Activated CD8-positive, alpha-beta memory T cell treated with anti-CD3 and anti-CD28 coated beads for 1 hour (primary cell): ENCODE measurements at places on chromosomes 4 and X.

- DNase-seq: no peak
Observed at GRCh38 chrX:129663171-129663570, 8.4 kb upstream of the APLN start.

GRCh38 chrX:152822383-152823086 lies 8.0 kb downstream of the CETN2 start:
- no peak for DNase-seq

GRCh38 chrX:54182194-54182863 lies 725 bp downstream of the FAM120C start:
- peak; percentile 42 for DNase-seq

DNA sequence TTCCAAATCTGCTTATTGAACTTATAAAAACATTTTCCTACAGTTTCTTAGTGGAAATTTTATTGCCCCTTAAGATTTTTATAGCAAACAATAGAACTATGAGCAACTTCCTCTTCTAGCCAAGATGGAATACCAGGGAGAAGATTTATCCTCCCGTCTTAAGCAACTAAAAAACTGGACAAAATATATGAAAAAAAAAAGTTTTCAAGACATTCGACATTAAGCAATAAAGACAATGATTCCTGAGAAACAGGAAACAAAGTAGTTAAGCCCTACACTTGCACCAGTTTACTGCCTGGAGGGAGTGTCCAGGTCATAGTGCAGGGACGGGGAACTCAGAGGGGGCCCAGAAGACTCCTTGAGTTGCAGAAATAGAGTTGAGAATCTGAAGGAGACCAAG lies 516.1 kb upstream of the DIPK2B start:
- no peak for DNase-seq

DNA sequence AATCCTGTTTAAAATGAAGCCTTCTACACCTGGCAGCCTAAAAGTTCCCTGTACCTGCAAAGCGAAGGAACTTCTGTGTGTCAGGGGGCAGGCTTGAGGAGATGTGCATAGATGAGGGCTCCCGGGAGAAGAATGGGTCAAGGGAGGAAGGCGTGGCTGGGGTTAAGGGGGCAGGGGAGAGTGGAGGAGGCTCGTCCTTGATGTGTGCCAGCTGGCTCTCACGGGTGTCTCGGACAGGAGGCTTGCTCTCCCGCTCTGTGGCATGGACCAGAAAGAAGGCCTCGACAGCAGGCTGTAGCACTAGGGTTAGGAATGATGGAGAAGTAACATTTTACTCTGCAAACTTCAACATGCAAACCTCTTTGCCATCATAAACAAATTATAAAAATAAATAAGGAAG lies 104.6 kb upstream of the HSD17B10 start:
- no peak for DNase-seq

- no peak for DNase-seq
Observed at GRCh38 chr4:21954916-21955315, 6.3 kb upstream of the KCNIP4 start.

DNA sequence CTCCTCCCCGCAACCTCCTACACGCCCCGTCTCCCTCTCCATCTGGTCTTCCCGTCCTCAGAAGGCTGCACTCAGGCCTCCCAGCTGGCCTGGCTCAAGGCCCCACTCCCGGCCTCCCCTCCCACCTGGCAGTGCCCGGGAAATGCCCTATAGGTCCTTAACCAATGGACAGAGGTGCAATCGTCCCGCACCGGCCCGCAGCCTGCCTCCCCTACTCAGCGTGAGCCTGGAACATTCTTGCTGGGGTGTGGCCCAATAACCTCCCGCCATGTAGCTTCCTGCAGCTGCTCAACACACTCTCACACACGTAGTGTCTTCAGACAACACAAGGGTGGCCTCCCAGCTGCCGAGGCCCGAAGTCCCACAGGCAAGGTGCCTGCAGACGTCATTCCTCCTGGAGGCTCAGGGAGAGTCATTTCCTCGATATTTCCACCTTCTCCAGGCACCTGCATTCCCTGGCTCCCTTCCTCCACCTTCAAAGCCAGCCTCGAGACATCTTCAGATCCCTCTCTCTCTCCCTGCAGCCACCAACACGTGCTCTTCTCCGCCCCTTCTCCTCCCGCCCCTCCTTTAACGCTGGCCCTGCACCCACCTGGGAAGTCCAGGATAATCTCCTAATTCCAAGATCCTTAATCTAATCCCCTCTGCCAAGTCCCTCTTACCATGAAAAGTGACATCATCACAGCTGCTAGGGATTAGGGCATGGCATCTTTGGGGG lies 56.2 kb downstream of the ADRA2C start:
- DNase-seq: no peak

DNA sequence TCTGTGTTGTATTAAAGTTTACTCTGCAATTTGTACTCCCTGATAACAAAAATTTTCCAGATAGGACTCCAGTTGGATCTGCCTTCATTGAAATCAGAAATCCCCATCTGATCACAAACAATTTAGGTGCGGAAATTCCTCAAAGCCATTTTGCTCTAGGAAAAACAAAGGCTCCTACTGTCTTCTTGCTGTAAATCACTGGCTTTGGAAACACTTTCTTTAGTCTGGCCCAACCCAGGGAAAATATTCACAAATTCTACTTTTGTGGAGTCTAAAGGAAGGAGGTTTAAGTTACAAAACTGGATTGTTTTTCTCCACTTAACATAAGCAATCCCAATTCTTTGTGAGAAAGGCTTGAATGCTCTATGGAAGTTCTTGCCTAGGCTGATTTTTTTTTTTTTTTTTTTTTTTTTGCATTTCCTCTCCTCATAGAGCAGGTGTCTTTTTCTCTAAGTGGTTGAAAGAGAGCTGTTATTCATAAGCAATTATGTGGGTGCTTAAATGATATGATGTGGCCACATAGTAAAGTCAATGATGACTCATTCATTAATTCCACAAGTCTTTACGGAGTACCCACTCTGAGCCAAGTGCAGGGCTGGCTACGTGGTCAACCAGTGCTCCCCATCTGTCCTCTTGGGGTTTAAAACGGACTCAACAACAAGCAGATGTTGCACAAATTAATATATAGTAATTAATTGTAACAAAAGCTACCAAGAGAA lies 261.4 kb downstream of the LDB2 start:
- no peak for DNase-seq

DNA sequence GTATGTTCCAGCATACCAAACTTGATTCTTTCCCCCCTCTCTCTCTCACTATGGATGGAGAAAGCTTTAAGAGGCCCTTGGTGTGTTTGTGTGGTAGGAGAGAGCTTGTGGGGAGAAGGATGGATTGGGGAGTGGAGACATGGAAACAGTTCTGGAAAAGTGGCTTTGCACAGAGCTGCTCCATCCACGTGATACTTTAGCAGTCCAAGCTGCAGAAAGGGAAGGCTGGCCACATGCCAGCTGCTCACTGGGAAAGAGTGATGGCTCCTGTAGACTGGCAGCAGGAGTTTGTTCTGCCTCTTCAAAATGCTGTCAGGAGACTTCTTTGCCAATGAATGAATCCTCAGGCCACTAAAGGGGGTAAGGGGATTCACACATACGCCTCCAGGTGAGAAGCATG lies 21.7 kb upstream of the SEC24B start:
- no peak for DNase-seq

GRCh38 chrX:30814978-30815377 lies 74.1 kb downstream of the TAB3 start:
- DNase-seq: no peak

- no peak for DNase-seq
Observed at GRCh38 chr4:48945981-48946380, 39.4 kb upstream of the OCIAD2 start.

- no peak for DNase-seq
Observed at GRCh38 chr4:95529946-95530345, 18.8 kb downstream of the UNC5C start.

- no peak for DNase-seq
Observed at GRCh38 chrX:6849716-6850414, 297.6 kb upstream of the STS start.

DNA sequence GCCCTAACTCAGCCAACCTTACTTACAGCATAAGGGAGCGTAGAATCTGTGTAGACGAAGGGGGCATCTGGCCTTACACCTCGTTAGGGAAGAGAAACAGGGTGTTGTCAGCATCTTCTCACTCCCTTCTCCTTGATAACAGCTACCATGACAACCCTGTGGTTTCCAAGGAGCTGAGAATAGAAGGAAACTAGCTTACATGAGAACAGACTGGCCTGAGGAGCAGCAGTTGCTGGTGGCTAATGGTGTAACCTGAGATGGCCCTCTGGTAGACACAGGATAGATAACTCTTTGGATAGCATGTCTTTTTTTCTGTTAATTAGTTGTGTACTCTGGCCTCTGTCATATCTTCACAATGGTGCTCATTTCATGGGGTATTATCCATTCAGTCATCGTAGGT lies 14.6 kb downstream of the PLP1 start:
- no peak for DNase-seq

GRCh38 chr4:793093-793861 lies 32.7 kb downstream of the CPLX1 start:
- DNase-seq: no peak

GRCh38 chr4:149120331-149121022 lies 678.3 kb upstream of the NR3C2 start:
- DNase-seq: no peak

DNA sequence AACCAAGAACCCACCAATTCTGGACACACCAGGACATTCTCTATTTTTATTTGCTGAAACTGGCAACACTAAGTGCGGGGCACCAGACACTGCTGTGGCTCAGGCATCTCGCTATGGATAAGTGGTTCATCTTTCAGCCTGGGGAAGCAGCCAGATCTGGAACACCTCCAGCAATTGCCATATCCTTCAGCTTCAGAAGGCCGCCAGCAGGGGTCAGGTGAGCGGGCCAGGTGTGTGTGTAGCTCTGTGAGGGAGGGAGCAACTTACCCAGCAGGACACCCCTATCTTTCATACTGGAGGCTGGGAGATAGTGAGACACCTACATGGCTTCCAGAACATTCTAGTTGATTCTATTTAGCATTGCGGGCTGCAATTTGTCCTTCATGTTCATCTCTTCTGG lies 57.0 kb upstream of the GBA3 start:
- no peak for DNase-seq

- no peak for DNase-seq
Observed at GRCh38 chr4:25098964-25099891, 61.0 kb downstream of the SEPSECS start.

- DNase-seq: no peak
Observed at GRCh38 chrX:32571579-32571978, 639.8 kb downstream of the DMD start.

DNA sequence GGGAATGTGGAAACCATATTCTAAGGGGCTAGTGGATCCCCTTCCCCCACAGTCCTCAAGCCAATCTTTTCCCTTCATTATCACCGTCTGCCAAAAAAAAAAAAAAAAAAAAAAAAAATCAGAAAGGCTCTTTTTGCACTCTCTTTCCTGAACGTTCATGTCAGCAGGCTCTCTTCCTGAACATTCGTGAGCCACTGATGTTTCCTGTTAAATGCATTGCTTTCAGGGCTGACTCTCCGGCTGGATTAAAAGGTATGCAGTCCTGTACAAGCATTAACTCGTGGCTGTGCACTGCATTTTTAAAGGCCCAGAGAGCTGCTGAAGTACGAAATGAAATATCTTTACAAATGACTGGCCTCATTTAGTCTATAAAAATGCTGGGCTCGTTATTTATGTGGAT lies 34.0 kb upstream of the TSPAN5 start:
- no peak for DNase-seq

GRCh38 chr4:16116019-16116418 lies 32.2 kb upstream of the PROM1 start:
- DNase-seq: no peak

DNA sequence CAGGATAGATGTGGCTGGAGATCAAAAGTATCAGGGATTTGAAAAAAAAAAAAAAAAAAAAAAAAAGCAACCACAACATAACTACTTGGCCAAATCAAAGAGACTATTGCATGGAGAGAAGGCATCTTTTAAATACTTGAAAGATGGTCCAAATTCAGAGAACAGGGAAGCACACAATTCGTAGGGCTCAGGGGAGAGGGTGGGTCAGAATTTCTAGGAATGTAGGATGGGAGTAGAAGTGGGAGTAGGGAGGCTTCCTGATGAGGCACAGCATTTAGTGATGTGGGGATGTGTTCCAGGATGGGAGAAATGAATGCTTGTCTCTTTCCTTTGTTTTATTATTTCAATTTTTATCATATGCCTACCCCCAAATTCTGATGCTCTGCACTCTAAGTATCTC lies 36.3 kb downstream of the RTL3 start:
- no peak for DNase-seq

- no peak for DNase-seq
Observed at GRCh38 chr4:72814241-72814640, 245.2 kb upstream of the ADAMTS3 start.

DNA sequence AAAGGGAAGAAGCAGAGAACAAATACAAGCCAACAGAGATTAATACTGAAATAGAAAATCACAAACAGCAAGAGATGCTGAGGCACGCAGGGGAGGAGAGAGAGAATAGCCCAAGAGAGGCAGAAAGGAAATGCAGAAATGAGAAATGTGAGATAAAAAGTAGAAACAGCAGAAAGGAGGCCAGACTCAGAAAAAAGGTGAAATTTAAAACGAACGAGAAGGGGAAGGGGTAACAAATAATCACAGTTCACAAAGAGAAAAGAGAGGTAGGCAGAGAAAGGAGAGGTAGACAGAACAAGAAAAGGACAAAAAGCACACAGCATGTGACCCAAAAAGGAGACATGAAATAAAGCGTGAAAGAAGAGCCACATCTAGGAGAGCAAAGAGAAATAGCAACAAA lies 264.4 kb downstream of the CHIC1 start:
- no peak for DNase-seq

DNA sequence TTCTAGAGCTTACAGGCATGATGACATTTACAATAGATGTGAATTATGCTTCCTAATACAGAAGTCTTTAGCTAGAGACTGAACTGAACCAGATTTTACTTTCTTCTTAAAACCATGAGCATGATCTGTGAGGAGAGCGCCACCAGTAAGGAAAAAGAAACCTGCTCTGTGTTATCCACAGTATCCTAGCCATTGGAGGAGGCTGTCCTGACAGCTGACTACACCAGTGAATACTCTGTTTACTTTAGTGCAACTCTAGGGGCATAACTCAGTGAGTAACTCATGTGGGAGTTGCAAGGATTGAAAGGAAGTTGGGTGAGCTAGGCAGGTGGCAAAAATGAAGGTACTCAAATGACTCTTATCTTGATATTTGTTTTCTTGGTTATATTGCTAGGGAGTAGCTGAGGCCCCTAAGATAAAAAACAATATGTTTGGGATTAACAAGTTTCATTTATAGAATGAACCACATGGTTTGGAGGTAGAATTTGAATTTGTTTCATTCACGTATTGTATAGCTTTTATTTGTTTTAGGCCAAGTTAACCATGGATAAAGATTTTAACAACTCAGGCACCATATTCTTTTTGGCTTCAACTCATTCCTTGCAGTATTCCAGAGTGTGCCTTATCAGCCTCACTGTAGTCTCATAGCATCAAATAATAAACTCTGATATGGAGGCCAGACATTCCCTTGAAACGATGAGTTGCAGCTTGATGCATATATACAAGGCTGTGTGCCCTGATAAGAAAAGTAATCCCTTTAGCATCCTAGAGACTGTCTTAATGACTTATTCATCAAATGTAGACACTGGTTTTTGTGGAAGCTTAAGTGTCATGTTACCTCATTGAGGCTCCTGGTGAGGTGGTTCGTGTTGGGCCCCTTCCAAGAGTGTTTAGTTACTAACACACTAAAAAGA lies 2.5 kb downstream of the BMP3 start:
- no peak for DNase-seq
